CD4-positive, alpha-beta T cell (primary cell): ENCODE measurements at places on chromosomes 2 and 18.

- no peak for DNase-seq
Measured at GRCh38 chr2:56729212-56729611, 545.4 kb downstream of the CCDC85A start.

- no peak for DNase-seq
Measured at GRCh38 chr2:1253629-1254028, 159.6 kb upstream of the TPO start.

GRCh38 chr2:128687565-128687964 is 368.9 kb upstream of the HS6ST1 start:
- no peak for DNase-seq

GRCh38 chr2:100105678-100106054 is 36.7 kb downstream of the AFF3 start:
- DNase-seq = no peak

DNA sequence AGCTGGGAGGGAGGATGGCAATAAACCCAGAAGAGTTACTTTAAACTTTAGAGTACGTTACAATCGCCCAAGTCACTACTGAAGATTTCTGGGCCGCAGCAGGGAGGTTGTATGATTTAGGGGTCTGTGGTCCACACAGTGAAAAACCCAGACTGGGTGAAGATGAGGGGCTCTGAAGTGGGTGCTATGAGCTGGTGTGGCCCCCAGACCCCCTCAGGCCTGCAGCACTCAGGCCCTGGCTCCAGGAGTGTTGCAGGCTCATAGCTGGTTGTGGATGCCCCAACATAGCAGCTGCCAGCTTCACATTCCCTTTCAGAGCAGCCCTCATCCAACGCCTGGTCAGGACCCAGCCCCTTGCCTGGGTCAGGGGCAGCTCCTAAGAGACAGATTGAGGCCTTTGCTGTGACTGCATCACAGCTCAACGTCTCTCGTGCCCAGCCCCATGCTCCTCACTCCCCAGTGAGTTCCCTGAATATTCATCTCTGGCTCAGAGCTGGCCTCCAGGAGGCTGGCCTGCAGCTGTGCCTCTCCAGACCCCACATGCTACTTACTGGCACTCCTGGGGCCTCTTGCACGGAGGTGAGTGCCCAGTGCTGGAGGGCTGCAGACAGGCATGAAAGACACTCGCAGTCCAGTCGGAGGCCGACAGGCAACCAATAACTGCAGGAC is 94.5 kb upstream of the MYCN start:
- no peak for DNase-seq

GRCh38 chr2:67500541-67500940 is 103.4 kb downstream of the ETAA1 start:
- no peak for DNase-seq

DNA sequence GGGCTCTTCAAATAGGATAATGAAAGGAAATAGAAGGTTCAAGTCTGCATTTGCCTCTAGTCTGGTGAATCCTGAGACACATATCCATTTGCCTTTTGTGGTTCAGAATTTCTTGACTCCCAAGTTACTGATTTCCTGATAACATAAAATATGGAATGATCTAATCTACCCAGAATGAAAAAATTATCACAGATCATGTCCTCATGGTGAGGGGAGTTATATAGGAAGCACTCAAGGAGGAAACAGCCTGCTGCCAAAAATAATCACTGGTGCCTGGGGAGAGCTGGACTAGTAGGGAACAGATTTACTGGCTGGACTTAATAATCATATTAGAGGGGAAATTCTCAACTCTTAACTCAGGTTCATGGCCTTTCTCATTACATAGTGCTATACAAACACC is 95.5 kb upstream of the STK17B start:
- no peak for DNase-seq

DNA sequence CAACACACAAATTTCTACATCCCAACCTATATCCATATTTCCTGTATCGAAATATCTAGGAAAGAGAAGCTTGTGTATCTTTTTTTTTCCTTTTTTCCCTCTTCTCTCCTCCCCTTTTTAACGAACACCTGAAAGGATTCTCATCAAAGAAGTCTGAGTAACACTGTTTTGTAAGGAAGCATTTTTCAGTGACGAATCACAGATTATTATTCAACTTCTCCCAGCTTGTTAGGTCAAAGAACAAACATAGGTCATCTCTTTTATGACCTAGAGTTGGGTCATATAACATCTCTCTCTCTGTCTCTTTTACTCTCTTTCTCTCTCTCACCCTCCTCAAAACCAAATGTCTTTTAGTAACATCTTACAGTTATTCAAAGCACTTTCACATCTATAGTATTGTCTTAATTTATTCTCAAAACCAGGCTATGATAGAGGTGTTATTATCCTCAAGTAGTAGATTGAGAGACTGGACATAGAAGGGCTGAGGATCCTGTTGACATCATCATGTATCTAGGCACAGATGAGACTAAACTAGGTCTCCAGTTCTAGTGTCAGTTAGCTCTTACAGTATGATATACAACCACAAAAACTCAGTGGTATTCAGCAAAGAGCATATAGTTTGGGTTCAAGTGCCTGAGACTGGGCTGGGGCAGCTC is 80.1 kb upstream of the SPOPL start:
- DNase-seq = no peak

DNA sequence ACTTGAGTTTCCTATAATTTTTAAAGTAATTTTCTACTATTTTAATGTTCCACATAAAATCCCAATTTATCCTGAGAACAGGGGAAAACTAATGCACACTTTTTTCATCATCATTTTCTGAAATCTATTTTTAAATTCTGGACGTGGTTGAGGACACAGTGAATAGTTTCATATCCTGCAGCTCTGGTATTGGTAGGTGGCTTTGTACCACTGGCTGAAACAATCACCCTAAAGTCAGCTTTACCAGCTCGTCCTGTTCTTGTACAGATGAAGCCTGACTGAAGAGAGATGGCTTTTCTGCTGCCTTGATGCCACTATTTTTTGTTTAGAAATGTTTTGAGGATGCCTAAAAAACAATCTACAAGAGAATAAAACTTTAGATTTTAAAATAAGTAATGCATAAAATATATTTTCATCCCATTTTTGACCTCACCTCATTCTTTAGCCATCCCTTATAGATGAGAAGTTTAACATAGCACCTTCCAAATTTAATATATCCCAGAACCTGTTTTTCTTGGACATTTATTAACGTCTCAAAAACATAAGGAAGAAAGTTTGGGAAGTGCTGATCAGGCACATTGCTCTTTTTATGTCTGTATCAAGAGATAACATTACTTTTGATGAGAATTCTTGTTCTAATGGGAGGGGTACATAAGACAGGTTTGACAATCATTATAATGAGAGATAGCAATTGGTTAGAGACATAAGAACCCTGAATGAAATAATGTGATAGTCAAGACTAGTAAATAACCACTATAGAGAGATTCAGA is 80.9 kb downstream of the GALNT1 start:
- DNase-seq = no peak

DNA sequence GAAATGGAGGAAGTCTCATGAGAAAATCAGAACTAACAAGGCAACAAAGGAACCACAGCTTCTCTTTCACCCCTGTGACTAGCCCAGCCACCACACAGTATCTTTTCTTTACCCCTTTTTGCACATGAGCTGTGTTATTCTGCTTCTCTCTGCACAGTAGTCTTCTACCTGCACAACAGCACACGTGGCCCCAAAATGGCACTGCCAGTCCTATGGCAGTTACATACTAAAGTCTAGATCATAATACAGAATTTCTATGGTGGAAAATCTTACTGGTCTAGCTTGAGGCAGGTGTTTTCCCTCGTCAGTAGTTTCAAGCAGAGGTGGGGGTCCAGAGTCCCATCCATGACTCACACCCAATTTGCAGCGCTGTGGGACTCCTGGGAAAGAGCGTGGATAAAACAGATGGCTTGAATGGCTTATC is 177.7 kb downstream of the DIS3L2 start:
- DNase-seq = peak; percentile 7

- DNase-seq = no peak
Measured at GRCh38 chr18:74116633-74117554, 30.7 kb downstream of the FBXO15 start.

- no peak for DNase-seq
Measured at GRCh38 chr2:132719480-132719879, 49.5 kb upstream of the LYPD1 start.

DNA sequence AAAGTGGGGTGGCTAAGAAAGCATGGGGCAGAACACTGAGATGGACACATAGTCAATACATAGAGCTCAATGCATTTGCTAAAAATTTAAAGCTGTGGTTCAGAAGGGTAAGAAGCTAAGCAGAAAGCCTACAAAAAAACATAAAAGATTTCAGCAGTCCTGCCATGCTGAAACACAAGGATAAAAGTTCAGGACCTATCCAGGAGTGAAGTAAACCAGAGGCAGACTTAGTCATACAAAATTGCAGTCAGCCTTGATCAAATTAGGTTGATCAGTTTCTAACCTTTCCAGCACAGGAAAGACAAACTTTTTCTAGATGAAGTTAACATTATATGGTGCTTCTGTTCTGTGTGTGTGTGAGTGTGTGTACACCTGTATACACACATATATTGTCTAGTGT is 120.8 kb upstream of the RBMS1 start:
- DNase-seq = no peak

DNA sequence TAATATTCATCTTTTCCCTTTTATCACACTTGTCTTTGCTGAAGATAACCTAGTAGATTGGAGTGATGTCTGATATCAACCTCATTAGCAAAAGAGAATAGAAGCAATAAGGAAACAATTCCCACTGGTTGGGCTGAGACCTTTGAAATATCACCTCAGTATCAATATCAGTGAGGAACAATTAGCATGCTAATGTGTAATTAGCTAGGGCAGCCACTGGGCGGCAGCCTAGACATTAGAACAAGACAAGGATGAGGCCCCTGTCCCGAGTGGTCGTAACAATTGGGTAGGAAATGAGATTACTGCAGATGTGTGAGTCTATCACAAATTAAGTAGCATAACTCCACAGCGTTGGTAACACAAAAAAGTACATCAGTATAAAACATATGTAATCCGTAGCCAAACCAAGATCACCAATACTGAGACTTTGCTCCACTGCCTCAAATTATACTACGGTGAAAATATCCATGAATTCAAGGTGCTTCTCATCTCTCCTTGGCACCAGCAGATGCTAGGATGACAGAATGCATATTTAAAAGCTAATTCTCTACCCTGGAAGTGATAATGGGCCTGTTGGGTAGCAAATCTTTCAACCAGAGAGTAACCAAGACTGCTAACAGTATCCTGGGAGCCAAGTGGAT is 99.1 kb downstream of the ALPK2 start:
- peak; percentile 72 for DNase-seq

DNA sequence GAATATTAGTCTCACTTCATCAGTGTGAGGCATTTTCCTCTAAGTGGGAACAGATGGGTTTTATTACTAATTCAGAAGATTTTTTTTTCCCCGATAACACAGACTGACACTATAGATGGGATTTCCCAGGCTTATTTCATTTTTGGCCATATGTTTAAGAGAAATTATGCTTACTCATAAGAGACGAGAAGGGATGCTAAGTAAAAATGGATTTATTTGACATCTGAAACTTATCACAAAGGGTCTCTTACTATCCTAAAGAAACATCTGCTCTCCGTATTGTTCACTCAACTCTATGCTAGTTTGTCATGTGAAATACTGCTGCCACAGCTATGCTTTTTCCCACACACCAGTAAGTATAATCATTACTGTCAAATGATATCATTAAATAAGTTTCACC is 1476.3 kb downstream of the LRP1B start:
- no peak for DNase-seq

DNA sequence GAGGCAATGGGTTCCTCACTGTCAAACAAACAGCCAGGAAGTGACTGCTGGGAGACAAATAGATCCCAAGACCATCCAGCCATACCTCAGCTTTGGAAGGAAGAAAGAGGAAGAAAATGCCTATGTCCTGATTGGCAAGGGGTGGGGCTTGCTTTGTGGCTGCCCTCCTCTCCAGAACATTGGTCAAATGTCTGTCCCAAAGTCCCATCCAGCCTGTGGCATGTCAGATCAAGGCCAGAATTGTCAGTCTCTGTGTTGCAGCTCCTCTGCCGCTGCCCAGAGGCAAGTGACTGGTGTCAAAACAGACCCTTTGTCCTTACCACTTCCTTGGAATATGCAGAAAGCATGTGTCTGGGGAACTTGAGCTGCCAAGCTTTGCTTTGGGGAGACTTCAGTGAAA is 63.0 kb upstream of the SMAD2 start:
- DNase-seq = no peak

- DNase-seq = no peak
Measured at GRCh38 chr2:79855264-79856006, 342.6 kb downstream of the CTNNA2 start.

DNA sequence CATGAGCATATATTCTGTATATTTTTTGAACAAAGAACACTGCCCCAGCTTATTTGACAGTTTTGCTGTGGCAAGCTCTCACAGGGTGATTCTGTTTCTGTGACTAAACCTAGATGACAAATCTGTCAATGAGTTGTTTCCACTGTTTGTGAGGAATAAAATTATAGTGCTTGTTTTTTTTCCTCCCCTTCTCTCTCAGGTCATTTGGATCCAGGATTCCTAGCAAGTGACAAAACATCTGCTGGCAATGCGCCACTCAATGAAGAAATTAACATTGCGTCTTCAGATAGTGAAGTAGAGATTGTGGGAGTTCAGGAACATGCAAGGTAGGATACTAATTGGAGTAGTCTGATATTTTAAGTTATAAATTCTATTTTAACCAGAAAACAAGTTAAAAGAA is 149.3 kb downstream of the HAUS1 start:
- DNase-seq = no peak

- DNase-seq = no peak
Measured at GRCh38 chr2:157087373-157088002, 170.0 kb upstream of the GALNT5 start.

DNA sequence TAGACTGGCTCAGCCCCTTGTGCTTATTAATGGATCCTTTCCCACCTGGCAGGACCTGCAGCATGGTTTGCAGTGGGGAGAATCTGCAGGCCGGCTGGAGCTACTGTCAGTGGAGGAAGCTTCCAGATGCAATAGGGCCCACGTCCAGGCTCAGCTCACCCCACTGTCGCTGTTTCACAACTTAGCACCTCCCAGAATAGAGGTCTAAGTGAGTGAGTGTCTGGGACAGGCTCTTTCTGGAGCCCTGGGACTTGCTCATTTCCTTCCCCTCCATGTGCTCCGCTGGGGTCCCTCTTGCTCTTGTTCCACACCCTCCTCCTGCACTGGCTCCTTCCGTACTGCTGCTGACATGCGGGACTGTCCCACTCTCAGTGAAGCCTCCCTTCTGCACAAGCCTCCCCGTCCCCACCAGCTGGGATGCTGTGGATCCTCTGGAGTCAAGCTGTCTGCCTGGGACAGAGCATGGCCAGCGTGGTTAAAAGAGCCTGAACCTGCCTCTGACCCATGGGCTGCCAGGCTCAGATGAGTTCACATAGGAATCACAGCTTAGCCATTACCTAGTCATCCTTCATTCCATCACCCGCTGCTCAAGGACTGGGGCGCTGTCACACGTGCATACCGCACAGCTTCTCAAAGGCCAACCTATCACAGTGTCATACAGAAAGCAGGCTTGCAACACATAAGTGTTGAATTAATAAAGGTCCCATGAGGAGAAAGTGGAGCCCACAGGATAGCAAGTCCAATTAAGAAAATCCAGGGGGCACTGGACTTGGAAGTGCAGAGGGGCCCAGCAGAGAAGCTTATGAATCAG is 135.9 kb downstream of the ACKR3 start:
- DNase-seq = no peak

GRCh38 chr18:3520230-3521085 is 70.5 kb downstream of the TGIF1 start:
- DNase-seq = no peak

- DNase-seq = no peak
Measured at GRCh38 chr2:69465513-69466456, 28.6 kb upstream of the NFU1 start.
